ENCODE measurements at places on chromosomes 2 and 18.

- no peak overlapping the region for H3K4me3 ChIP-seq
- H3K27ac ChIP-seq, result no peak overlapping the region
- no peaks in the 10 kb centered on the region for H3K27me3 ChIP-seq
- H3K36me3 ChIP-seq, result no peaks in the 10 kb centered on the region
Observed at GRCh38 chr2:212299943-212300342, 238.7 kb downstream of the ERBB4 start.

DNA sequence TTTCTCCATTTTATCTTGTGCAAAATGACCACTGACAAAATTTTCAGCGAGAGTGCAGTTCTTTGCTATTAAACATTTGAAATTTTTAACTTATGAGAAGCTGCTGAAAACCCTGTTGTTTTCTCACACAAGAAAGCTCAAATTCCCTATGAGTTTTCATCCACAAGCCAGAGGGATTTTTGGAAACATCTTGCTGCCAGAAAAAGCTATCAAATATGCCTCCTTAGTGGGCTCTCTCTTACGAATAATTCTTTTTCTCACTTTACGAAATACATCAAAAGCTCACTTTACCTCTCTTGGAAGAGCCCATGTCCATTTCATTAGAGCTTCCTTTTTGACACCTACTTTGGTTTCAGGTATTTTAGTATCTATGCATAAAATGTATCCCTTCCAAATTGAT, 202.9 kb downstream of the KCNH7 start:
- H3K4me3 ChIP-seq, result no peak overlapping the region
- no peak for DNase-seq
- no peaks in the 10 kb centered on the region for H3K27me3 ChIP-seq
- no peaks in the 10 kb centered on the region for H3K36me3 ChIP-seq
- H3K4me1 ChIP-seq, result no peaks in the 10 kb centered on the region
- H3K27ac ChIP-seq, result no peak overlapping the region

GRCh38 chr2:178477443-178478129, 814 bp downstream of the FKBP7 start:
- H3K36me3 ChIP-seq, result no peaks in the 10 kb centered on the region
- H3K4me1 ChIP-seq, result peaks cover 29% of the 10 kb centered on the region
- peak overlapping the region; percentile 91 for H3K4me3 ChIP-seq
- H3K27me3 ChIP-seq, result no peaks in the 10 kb centered on the region
- H3K27ac ChIP-seq, result peak overlapping the region; percentile 88
- no peak for DNase-seq

DNA sequence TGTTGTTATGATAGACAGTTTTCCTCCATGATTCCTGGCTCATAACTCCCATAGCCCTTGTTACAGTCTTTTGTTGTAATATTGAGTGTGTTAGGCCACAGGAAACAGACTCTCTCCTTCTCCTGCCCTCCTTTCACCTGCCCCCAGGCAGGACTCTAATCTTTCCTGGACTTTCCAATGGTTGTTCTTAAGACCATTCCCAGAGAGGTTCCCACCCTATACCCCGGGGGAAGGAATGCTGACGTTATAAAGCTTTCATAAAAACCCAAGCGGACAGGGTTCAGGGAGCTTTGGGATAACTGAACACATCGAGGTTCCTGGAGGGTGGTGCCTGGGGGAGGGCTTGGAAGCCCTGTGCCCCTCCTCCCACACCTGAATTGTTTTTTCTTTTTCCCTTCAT, 2.8 kb upstream of the EFR3B start:
- no peak overlapping the region for H3K4me3 ChIP-seq
- H3K36me3 ChIP-seq, result no peaks in the 10 kb centered on the region
- H3K4me1 ChIP-seq, result peaks cover 21% of the 10 kb centered on the region
- H3K27me3 ChIP-seq, result peaks cover 7% of the 10 kb centered on the region
- no peak for DNase-seq
- H3K27ac ChIP-seq, result no peak overlapping the region

- no peak overlapping the region for H3K27ac ChIP-seq
- H3K27me3 ChIP-seq, result no peaks in the 10 kb centered on the region
- H3K36me3 ChIP-seq, result no peaks in the 10 kb centered on the region
- no peak for DNase-seq
- no peak overlapping the region for H3K4me3 ChIP-seq
- no peaks in the 10 kb centered on the region for H3K4me1 ChIP-seq
Observed at GRCh38 chr18:6159426-6159825, 255.3 kb downstream of the L3MBTL4 start.

DNA sequence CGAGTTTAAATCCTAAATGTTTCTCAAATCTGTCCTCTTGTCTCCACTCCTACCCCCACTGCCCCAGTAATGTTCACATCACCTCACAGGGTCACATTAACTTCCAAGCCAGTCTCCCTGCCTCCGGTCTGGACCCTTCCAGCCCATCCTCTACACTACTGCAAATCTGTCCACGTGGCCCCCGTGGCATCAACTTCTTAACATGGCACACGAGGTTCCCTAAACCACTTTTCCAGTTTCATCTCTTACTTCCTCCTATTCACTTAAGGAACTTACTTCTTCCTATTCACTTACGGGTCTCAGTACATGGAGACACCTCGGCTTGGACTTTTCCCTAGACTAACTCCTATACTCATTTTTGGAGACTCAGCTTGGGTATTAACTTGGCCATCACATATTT, 27.0 kb downstream of the MRPL33 start:
- peak overlapping the region; percentile 94 for H3K27ac ChIP-seq
- no peaks in the 10 kb centered on the region for H3K36me3 ChIP-seq

GRCh38 chr2:137837830-137838229, 126.4 kb upstream of the HNMT start:
- no peak overlapping the region for H3K4me3 ChIP-seq
- H3K27ac ChIP-seq, result no peak overlapping the region
- no peaks in the 10 kb centered on the region for H3K36me3 ChIP-seq
- no peaks in the 10 kb centered on the region for H3K27me3 ChIP-seq

DNA sequence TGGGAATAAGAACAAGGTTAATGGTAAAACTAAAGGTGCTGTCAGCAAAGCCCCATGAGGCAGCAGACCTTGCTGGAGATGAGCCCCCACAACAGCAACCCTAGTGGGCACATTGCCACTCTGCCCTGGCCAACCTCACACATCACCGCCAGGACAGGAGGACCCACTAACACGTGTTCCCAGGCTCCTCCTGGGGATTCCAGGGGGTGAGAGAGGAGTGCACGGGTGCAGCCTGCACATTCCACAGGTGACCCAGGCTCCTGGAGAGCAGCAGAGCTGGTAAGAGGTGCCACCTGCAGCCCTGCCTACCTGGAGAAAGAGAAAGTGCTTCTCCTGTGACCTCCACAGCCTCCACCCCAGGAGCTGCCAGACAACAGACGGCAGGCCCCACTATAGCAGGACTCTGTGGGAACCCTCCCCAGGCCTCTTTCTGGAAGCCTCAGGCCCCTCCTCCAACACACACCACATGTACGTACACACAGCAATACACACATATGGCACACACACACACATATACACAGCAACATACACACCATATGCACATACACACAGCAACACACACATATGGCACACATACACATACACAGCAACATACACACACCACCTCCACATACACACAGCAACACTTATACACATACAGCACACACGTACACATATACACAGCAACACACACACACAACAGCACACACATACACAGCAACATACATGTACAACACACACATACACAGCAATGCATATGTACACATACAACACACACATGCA, 187.1 kb downstream of the GLI2 start:
- no peaks in the 10 kb centered on the region for H3K36me3 ChIP-seq
- no peak for DNase-seq
- no peaks in the 10 kb centered on the region for H3K4me1 ChIP-seq
- no peak overlapping the region for H3K27ac ChIP-seq
- no peak overlapping the region for H3K4me3 ChIP-seq
- H3K27me3 ChIP-seq, result peaks cover 43% of the 10 kb centered on the region

- peaks cover 30% of the 10 kb centered on the region for H3K4me1 ChIP-seq
- no peak for DNase-seq
- H3K36me3 ChIP-seq, result no peaks in the 10 kb centered on the region
Observed at GRCh38 chr2:201260302-201260800, at the start of gene CASP8. CASP8 (plus strand) TSS chr2:201260536; CDS start chr2:201266487, 5,951 bp downstream.

- H3K27ac ChIP-seq, result no peak overlapping the region
- H3K4me3 ChIP-seq, result no peak overlapping the region
- no peak for DNase-seq
- H3K4me1 ChIP-seq, result no peaks in the 10 kb centered on the region
- H3K27me3 ChIP-seq, result no peaks in the 10 kb centered on the region
- H3K36me3 ChIP-seq, result no peaks in the 10 kb centered on the region
Observed at GRCh38 chr2:133718688-133719201, 150.5 kb upstream of the NCKAP5 start.

DNA sequence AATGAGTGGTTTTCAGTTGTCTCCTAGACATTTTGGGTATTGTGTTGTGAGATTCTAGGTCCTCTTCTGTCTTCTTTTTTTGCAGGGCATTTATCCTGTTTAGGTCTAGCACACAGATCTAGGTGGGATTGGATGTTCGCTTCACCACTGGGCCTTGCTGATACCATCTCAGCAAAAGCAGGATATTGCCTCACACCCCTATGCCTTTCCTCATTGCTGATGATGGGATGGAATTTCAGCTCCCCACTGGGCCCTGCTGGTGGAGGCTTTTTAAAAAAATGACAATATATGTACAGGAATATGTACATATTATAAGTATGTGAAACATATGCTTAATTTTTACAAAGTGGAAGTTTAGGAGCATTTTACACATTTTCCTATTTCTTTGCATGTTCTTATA, 5.4 kb upstream of the TOGARAM2 start:
- H3K36me3 ChIP-seq, result no peaks in the 10 kb centered on the region
- H3K4me1 ChIP-seq, result no peaks in the 10 kb centered on the region
- H3K4me3 ChIP-seq, result no peak overlapping the region
- H3K27me3 ChIP-seq, result no peaks in the 10 kb centered on the region
- H3K27ac ChIP-seq, result no peak overlapping the region

DNA sequence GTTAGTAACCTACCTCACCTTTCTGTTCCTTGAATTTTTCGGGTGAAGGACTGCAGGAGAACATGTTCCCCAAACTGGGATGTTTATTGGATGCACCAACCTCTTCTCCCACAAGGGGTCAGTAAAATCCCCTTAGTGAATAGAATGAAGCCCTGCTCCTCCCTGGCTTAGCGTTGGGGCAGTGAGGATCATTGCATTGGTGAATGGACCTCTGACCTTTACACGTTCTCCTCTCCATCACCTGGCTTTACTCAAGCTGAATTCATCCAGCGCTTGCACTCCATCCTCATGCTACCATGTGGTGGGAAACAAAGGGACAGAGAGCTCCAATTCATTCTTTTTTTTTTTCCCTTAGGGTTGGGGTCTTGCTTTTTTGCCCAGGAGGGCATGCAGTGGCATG, 157.2 kb downstream of the MIB1 start:
- peaks cover 9% of the 10 kb centered on the region for H3K4me1 ChIP-seq
- peak; percentile 57 for DNase-seq
- no peaks in the 10 kb centered on the region for H3K36me3 ChIP-seq
- H3K27me3 ChIP-seq, result no peaks in the 10 kb centered on the region

- DNase-seq, result no peak
- H3K27ac ChIP-seq, result no peak overlapping the region
- H3K36me3 ChIP-seq, result no peaks in the 10 kb centered on the region
- H3K27me3 ChIP-seq, result no peaks in the 10 kb centered on the region
- no peaks in the 10 kb centered on the region for H3K4me1 ChIP-seq
Observed at GRCh38 chr2:78928502-78928901, 97.0 kb upstream of the REG3G start.

GRCh38 chr2:127187081-127187775, 32.9 kb downstream of the CYP27C1 start:
- peaks cover 10% of the 10 kb centered on the region for H3K4me1 ChIP-seq
- H3K27me3 ChIP-seq, result peaks cover 5% of the 10 kb centered on the region
- no peak overlapping the region for H3K27ac ChIP-seq
- no peak for DNase-seq
- H3K36me3 ChIP-seq, result no peaks in the 10 kb centered on the region
- H3K4me3 ChIP-seq, result no peak overlapping the region

DNA sequence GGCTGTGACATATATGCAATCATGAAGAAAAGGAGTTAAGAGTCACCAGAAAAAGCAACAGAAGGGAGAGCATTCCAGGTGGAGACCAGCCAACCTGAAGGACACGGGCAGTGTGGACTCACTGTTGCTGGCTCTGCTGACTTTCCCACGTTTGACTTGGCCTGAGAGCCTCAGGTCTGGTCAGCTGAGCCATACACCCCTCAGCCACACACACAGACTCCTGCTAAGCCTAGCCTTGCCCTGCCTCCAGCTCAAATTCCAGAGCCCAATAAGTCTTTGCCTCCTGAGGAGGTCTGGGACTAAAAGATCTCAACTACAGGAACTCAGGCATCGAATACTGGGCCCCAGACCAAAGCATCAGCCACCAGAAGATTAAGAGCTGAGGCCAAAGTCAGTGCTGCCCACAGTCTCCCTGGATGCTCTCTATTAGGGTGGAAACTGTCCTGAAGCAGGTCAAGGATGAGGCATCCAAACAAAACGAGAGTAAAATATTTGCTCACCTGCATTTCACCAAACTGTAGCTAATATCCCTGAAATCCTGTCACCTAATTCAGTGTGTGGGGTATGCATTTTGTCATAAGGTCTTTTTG, 23.3 kb downstream of the CACNB4 start:
- H3K4me1 ChIP-seq, result no peaks in the 10 kb centered on the region
- H3K27me3 ChIP-seq, result peaks cover 3% of the 10 kb centered on the region

DNA sequence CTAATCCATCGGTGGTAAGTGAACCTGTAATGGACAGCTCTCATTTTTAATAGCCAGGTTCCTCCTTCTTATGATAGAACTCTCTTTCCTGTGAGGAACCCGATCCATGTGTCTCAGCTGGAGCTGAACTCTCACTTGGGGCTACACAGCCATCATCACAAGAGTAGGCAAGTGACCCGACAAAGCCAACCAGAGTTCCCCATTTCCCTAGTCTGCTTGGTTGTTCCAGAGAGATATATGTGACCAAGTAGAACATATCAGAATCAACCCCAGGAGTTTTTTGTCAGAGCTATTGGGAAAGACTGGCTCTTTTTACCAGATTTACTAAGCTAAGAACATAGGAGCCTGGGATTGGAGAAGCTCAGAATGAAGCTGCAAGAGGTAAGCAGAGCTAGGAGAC, 14.6 kb upstream of the HNRNPLL start:
- H3K27ac ChIP-seq, result no peak overlapping the region
- no peak for DNase-seq
- H3K4me3 ChIP-seq, result no peak overlapping the region
- H3K4me1 ChIP-seq, result no peaks in the 10 kb centered on the region

DNA sequence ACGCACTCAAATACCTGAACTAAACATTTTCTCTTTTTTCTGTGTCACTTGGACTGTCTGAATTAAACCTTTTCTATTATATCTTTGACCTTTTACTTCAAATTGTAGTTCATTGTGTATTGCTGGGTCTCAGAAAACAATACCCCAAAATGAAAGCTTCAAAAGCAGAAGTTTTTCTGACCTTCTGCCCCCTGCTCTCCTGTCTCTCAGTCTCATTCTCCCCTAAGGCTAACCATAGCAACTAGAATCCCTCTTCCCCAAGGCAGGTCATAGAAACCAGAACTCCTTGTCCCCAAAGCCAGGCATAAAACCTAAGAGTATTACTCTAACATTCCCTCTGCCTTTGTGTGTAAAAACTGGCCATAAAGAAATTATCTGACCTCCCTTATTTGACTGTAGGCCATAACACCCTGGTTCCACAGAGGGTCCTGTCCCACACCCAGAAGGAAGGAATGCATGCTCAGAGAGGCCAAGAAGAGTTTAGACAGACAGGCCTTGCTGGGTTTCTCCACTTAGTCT, 93.5 kb upstream of the B3GNT2 start:
- DNase-seq, result no peak
- H3K27ac ChIP-seq, result no peak overlapping the region
- no peaks in the 10 kb centered on the region for H3K4me1 ChIP-seq
